HS-5 (cell line): ENCODE measurements at places on chromosomes 12 and 14.

GRCh38 chr14:60153991-60154390, 11.2 kb downstream of the DHRS7 start:
- no peak for DNase-seq

DNA sequence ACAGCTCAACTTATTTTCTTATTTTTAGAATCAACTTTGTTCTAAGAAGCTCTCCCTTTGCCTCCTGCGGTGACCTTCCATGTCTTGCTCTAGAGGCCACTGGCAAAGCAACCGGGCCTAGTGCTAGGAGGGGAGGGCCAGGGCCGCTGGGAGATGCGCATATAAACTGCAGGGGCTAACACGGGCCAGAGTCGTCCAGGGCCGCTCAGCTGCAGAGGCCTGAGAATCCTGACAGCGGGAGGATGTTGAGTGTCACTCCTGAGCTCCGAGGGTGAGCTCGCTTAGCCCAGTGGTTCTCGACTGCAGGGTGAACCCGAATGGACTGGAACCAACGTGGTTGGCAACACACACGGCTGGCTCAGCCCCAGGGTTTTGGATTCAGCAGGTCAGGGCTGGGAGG, 6.5 kb upstream of the PIWIL1 start:
- no peak for DNase-seq

DNA sequence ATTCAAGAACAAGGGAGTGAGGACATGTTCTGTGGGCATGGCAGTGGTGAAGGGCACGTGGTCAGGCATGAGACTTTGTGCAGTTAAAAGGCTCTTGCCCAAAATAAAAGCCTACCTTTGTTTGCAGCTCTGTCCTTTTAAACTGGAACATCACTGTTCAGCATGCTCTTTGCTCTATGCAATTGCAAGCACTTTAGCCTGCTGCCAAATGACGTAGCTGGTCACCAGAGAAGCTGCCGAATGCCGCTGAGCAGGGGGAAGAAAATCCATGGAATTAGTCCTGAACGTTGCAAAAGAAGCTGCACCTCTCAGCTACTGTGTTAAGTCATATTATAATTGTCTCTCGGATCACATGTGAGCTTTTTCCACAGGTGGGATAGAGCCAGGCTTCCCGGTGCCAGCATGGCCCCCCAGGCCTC, 176.3 kb upstream of the DIO2 start:
- DNase-seq = no peak

DNA sequence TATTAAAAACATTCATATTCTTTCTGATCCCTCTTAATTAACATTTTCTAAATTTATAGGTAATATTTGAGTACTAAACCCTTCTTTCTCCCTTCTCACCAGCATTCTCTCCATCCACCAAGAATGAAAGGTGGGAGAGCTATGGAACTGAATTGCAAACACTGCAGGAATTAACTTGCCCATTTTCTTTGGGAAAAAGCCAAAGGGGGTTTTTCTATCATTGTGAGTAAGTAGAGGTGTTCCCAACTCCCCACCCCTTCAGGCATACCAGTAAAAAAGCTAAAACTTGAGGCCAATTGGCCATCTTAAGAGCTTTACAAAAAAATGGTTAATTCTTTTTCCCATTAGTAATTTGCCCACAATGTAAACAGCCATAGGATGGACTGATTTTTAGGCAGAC, 23.7 kb downstream of the PCNX1 start:
- no peak for DNase-seq

- no peak for DNase-seq
Observed at GRCh38 chr12:49763006-49763591, 21.7 kb downstream of the TMBIM6 start.

DNA sequence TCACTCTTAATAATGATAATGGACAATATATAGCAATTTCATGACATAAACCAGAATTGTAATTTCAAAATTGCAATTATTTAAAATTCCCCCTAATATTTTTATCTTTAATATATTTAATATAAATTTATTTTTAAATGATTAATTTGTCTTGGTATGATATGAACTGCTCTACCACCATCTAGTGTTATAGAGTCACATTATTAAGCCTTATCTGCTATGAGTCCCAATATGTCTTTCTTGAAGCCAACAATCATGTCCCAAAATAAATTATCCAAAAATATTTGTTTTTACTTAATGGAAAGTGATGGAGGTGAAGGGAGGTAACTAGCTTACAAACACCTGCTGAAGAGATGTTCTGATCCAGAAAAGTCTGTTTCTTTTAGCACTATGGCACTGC, 151.4 kb downstream of the KCNC2 start:
- no peak for DNase-seq

DNA sequence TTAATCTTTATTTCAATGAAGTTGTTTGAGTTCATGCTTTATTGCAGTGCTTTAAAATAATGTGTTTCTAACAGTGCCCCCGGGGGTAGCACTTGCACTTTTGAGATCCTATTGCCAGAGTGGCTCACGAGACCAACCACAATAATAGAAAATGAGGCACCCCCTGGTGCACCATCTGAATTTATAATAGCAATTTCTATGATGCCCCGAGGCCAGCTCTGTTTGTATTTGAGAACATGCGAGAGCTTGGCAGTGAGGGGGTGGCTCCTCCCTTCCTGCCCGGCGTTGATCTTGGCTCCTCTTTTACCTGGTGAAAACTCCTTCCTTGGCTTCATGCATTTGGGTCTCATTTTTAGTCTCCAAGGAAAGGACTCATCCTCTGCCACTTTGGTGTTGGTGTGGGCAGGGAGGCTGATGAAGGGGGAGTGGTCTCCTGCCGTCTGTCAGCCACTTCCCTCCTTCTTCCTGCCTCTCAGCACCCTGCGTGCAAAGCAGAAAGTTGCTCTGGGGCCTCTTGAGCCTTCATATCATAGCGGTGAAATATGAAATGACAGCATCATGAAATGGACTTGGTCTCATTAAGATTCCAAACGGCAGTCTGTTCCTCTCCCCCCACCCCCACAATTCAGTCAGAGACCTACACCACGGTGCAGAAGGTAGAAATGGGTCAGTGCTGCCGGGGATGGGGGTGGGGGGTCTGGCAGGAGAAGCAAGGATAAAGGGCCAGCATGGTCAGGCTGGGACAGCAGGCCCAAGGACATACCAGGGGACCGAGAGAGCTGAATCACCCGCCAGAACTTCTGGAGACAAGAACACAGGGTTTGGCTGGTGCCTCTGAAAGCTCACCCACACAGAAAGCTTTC, 17.7 kb upstream of the NRXN3 start:
- DNase-seq = no peak

DNA sequence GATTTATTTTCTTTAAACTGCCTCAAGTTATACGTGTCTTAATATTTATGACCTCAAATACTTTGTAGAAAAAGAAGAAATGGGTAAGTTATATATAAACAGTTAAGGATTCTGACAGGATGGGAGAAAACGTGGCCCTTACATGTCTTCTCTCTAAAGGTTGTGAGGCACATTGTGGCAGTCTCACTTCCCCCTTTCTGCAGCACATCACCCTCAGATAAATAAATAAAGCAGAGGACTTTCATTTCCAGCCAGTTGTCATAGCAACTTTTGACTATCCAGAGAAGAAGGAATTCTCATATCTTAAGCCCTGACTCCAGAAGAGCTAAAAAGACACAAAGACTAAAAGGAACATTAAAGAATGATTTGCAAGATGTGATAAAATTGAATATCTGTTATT, 28.8 kb upstream of the CEP83 start:
- no peak for DNase-seq

DNA sequence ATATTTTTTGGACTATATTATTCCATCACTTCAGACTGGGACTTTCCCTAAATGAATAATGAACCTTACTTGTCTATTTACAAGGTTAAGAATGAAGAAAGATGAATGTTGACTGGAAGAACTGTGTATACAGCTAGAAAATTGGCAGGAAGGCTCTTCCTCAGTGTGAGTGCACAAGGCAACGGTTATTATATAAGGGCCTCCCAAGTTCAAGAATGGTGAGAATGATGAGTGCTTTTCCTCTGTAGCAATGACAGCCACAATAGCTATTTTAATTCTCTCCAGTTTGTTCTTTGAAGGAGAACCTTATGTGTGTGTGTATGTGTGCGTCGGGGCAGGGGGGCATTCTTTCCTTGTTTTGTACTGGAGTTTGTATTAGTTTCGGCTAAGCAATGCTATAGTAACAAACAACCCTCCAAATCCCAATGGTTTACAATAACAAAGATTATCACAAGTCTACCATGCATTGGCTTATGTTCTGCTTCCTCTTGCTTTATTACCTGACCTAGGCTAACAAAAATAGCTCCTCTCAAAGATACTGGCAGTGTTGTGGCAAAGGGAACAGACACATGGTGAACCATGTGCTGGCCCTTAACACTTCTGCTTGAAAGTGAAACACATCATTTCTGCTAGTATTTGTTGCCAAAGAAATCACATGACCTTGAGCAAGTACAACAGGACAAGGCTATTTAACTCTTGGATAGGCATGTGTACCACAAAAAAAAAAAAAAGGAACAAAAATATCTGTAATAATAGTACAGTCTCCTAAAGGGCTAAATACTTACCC, 139.5 kb downstream of the RMST start:
- DNase-seq = no peak

DNA sequence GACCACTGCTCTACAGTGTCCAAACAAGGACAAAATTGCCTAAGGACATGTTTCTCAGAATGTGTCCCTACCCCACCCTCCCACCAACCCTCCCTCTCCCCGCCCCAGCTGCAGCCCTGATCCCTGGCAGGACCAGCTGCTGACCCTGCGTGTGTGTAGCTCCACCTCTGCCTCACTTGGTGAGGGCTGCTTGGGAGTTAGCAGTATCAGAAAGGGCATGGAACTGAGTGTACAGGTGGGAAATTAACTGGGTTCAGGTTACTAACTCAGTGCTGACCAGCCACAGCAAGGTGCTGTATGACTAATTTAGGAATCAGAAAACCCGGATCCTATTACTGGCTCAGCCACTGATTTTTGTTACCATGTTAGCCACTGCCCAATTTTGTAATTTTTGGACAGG, 11.3 kb upstream of the PLEKHD1 start:
- no peak for DNase-seq

DNA sequence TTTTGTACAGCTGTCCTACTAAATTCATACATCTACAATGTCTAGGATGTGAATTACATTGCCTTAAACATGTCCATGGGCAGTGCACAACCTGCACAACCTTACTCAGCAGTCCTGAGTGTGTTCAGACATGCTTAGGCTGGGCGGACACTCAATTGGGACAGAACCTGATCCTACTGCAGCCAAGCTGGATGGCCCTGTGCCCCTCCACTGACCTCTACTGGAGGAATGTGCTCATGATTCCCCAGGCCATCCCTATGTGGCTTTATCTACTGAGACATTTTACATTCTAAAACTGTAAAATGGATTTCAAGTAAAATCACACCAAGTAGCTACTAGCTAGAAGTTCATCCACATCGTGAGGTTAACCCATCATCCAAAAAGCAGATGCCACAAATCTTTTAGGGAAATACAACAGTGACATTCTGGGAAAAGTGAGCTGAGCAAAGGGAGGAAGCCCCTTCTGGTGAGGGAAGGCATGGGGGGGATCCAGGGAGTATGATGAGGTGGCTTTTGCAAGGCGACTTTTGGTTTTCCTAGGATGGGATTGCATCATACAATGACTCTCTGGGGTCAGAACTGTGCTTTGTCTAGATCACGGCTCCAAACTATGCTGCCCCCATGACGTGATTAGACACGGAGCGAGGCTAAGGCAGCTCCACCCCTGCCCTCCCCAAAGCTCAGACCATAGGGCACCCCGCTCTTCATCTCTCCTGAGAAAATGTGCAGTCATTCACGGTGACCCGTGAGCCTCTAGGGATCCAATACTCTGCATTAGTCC, 911.7 kb upstream of the TMEM132C start:
- DNase-seq = peak; percentile 16

DNA sequence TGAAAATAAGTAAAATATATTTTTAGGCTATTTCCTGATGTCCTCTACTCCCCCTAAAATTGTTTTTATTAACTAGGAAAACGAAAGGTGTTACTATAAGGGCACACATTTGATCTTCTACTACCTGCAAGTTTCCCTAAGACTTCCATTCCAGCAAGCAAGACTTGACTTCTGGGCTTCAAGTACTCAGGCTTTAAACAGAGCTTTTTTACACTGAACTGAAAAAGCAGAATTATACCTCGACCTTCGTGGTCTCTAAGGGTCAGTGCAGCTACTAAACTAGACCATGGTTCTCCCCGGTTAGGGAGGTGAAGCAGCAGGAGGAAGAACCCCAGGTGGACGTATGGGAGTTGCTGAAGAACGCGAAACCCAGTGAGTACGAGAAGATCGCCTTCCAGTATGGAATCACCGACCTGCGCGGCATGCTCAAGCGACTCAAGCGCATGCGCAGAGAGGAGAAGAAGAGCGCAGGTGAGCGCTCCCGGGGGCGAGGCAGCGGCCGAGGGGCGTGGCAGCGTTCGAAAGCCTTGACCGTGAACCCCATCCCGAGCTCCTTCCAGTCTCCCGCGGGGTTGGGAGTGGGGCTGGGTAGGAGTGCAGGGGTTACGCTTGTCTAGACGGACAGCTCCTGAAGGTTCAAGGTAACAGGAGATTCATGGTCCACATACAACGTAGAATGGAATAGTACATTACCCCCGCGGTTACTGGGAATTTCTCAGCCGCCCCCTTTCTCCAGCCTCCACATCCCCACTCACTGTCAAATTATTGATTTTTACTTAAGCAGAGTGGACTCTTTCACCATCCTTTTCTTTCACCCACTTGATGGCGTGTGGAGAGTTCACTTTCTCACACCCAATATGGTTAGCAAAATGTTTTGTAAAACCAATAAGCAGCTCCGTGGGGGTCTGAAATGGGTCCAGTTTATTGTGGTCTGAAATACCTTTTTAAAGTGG, 47.6 kb downstream of the MYBPC1 start:
- no peak for DNase-seq

DNA sequence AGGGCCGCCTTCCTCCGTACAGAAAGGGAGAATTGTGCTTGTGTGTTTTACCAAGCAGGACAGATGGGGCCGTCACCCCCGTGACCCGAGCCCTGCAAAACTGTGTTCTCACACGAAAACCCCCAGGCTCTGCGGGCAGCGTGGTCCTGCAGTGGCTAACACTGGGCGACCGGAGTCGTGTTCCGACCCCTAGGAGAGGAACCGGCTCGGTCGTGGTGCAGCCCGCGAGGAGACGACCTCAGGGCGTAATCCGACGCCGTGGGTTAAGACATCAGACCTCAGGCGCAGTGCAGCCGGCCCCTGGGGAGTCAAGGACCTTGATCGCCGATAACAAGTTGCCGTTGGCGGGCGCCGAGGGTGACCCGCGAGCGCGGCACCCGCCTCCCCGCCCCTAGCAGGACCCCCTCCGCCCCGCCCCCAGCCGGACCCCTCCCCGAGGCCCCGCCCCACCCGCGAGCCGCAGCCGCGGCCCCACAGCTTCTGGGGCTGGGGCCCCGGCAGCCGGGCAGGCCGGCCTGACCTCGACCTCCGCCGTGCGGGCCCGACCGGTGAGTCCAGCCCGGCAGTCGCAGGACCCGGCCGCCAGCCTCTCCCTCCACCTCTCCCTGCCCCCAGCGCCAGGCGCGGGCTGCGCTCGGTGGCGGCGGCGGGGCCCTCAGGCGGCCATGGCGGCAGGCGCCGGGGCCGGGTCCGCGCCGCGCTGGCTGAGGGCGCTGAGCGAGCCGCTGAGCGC, at the start of gene CHPT1:
CHPT1 (plus strand) TSS at position 444 of the 733 bp plus-strand sequence; CDS start at position 666, 222 bp downstream.
- no peak for DNase-seq

DNA sequence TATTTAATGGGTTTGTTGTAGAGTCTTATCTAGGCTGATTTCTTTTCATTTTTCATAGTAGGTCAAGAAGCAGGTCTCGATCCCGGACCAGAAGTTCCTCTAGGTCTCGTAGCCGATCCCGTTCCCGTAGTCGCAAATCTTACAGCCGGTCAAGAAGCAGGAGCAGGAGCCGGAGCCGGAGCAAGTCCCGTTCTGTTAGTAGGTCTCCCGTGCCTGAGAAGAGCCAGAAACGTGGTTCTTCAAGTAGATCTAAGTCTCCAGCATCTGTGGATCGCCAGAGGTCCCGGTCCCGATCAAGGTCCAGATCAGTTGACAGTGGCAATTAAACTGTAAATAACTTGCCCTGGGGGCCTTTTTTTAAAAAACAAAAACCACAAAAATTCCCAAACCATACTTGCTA, 4.2 kb downstream of the SRSF5 start:
- no peak for DNase-seq
